ENCODE measurements at places on chromosomes 7 and 10.

DNA sequence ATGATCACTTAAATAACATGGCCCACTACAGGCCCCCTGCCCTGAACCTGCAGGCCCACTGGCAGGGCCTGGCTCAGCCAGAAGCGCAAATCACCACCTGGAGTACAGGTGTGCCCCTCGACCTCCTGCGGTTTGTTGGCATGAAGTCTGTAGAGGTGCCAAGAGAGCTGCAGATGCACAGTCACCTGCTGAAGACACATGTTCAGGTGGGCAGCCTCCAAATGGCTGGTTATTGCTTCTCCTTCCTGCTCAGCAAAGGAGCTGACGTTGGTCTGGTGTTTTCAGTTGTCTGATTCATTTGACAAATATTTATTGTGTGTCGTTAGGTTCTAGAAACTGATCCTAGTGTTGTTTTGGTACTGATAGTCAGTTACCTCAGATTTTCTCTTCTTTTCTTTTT is 29.0 kb downstream of the DHTKD1 start:
- DNase-seq = no peak

DNA sequence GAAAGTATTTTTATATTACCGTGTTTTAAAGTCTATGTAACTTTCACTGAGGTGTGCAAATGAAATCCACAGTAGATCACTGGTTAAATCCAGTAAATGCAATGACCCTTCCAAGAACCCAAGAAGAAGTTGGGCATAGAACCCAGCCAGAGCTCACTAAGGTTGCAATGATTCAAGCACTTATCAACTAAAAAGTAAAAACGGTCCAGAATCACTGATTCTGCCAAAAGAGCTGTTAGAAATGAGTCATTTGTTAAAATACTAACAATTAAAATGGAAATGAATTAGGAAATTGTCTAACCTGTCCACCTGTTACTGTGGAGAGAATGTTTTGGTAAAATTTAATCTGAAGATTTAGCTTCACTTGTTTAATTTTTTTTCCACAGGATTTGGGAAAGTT is 74.4 kb downstream of the ANK3 start:
- DNase-seq = no peak

DNA sequence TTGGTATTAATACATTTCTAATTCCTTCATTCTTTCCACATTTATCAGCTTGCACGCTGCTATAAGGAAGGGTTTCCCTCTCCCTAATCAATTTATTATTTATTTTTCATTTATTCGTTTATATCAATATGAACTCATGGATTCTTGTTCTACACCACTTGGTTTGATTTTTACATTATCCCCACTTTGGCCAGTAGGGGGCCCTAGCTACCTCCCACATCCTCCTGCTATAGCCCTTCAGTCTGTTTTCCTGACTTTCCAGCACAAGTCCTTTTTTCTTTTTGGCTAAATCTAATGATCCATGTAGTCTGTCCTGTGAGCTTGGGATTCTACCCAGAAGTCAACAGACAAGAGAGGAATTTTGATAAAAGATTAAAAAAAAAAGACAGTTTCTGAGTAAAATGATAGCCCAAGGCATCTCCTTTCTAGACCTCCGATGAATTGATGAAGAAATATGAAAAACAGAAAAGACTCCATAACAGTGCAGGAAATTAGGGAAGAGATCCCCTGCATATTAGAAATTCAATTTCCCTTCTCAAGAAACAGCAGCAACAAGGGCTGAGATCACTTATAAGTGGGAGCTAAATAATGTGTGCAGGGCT is 47.7 kb downstream of the LYZL2 start:
- peak; percentile 10 for DNase-seq

DNA sequence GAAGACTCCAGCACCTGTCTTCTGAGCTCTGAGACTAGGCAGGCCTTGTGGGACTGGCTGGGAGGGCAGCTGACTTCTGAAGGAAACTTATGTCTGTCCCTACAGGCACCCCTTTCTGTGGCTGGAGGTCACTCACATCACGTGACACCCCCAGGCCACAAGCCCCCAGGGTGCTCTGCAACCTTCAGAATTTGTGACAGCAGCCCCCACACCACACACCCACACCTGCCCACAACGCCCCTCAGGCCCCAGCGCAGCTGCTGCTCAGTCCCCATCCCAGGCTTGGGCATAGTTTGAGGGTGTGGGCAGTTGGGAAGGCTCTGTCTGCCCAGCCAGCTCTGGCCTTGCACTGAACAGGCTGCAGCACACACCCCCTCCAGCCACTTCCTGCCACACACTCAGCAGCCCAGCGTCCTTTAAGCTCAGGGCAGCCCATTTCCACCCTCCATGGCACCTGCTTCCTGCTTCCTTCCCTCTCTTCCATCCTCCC is 80.0 kb upstream of the UNC5B start:
- DNase-seq = no peak

- no peak for DNase-seq
Observed at GRCh38 chr7:50704844-50705243, 77.9 kb downstream of the GRB10 start.

DNA sequence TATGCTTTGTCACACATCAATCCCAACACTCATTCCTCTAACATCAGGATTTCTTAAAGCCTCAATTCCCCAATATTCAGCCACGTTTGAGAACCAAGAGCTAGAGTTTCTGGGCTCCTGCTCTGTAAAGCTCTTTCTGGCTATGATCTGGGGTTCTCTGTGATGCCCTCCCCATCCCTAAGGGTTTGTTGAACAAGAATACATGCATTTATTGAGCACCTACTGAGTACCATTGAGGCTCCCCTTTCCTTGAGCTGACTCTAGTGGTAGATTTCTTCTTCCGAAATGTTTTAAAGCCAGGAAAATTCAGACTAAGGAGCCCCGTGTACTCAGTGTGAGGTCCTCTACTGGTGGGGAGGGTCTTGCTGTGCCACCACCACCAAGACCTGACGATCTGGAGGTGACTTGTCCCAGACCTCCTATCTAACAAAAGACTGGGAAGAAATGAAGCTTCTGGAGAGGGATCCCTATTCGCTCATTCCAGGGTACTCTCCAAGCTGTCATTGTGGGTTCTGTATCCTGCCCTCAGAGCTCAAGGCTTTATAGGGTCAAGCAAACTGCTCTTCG is 23.1 kb upstream of the SRGN start:
- no peak for DNase-seq

- DNase-seq = no peak
Observed at GRCh38 chr10:5573968-5574641, 49.3 kb downstream of the CALML3 start.

GRCh38 chr10:117201826-117202225 is 4.5 kb downstream of the KCNK18 start:
- DNase-seq = no peak

GRCh38 chr10:92177546-92177945 is 113.3 kb downstream of the CPEB3 start:
- no peak for DNase-seq

GRCh38 chr7:54560198-54560597 is 18.0 kb downstream of the VSTM2A start:
- DNase-seq = no peak

DNA sequence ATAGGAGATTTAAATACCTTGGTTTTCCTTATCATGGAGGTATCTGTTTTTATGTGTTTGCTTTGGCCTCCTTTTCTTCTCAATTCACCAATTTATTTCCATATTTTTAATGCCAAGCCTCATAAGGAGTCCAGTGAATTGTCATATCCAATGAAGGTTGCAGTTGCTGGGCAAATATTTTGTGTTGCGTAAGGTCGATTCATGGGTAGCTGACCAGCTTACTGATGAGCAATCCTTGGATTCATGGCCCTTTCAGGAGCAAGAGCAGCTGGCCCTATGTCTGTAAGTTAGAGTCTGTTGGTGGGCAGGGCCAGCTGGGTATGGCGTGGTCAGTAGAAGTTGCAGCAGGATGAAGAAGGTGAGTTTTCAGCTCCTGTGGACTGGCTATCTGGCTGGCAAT is 182.9 kb downstream of the PFKFB3 start:
- no peak for DNase-seq

- no peak for DNase-seq
Observed at GRCh38 chr7:74483402-74484336, 30.0 kb downstream of the GTF2IRD1 start.

GRCh38 chr10:25174461-25175230 is at the start of gene GPR158:
TSS of gene GPR158 (plus strand) at chr10:25175001. CDS start at chr10:25175421, 420 bp downstream.
- peak; percentile 28 for DNase-seq

DNA sequence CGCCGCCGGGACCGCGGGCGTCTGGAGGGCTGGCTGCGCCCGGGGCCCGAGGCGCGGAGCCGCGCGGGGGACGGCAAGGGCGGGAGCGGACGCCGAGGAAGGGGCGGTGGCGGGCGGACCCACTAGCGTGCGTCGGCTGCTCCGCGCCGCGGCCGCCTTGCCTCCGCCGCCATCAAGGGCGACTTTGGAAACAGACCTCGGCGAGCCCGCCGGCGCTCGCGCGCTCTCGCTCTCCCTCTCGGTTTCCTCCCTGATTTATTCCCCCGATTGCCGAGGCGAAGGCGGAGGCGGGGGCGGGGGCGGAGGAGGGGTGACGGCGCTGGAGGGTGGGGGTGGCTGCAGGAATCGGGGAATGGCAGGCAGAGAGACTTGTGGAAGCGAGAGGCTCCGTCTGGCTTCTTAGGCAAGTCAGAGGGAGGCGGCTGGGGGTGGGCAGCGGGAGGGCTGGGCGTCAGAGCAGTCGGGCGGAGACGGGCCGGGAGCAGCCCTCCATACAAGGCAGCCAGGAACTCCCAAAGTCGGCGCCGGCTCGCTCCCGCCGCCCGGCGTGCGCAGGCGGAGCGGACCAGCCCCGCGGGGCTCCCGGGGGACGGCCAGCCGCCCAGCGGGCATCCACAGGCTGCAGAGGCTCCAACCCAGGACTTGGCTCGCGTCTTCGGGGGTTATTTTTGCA is at the start of gene CACNA2D1:
TSS of gene CACNA2D1 (minus strand) at position 231 of the 673 bp plus-strand sequence.
- DNase-seq = no peak

GRCh38 chr10:126207313-126207771 is 180.9 kb downstream of the ADAM12 start:
- no peak for DNase-seq

- DNase-seq = no peak
Observed at GRCh38 chr10:6702030-6702429, 122.0 kb upstream of the PRKCQ start.

- no peak for DNase-seq
Observed at GRCh38 chr7:77238703-77239136, 39.1 kb upstream of the FGL2 start.

DNA sequence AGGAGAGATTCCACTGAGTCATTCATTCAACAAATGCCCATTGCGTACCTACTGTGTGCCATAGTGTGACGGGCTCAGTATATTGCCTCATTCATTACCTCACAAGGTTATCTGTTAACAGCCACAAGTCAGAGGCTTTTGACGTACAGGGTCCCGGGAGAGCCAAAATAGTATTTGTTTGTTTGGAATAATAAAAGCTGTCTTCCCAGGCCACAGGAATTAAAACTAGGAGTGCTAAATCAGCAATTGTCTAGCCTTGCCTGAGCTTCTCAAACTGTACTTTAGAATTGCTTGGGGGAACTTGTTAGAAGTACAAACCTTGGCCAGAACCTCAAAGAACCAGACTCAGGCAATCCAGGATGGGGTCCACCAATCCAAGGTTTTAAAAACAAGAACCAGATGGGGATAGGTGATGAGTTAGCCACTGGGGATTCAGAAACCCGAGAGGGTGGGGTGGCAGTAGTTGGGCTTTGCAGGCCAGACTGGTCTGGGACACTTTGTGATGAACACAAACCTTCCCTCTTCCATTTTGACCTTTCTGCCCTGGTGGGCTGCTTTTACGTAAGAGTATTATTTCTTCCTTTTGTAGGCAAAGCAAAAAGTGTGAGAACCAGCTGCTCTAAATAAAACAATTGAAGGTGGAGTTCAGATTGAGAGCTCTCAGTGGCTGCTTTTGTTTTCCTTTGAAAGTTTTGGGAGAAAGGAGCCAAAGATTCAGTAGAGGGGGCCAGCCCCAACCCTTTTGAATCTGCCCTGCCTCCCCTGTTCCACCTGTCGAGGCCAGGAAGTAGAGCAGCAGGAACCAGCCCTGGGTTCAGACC is 113.0 kb upstream of the ANLN start:
- no peak for DNase-seq

- no peak for DNase-seq
Observed at GRCh38 chr10:49679480-49679893, at the start of gene C10orf53. TSS of gene C10orf53 (plus strand) at chr10:49679651. CDS start at chr10:49679698, 47 bp downstream.

- DNase-seq = no peak
Observed at GRCh38 chr7:17564678-17565212, 266.3 kb downstream of the AHR start.

DNA sequence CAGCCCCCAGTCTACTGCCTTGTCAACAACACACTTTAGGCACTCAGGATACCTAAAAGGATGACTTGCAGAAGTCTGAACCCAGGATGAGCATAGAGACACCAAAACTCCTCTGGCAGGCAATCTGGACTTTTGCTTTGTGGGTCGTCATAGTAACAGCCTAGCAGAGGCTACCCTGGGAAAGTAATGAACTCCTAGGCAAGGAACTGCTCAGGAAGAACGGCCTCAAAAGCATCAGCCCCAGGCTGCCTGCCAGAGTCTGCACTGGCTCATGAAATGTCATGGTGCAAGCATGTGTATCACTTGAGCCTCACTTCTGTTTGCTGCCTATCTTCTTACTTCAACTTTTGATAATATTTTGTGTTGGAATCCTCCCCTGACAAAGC is 715.1 kb downstream of the GRID1 start:
- no peak for DNase-seq

- no peak for DNase-seq
Observed at GRCh38 chr10:42926843-42927242, 144.2 kb downstream of the BMS1 start.

GRCh38 chr10:17235136-17235535 is 7.1 kb downstream of the VIM start:
- no peak for DNase-seq

- DNase-seq = no peak
Observed at GRCh38 chr10:50325449-50326171, 74.3 kb upstream of the ASAH2 start.

- no peak for DNase-seq
Observed at GRCh38 chr7:75718390-75719031, 20.2 kb downstream of the HIP1 start.

GRCh38 chr10:2618690-2619089 is 448.7 kb upstream of the PFKP start:
- DNase-seq = no peak

DNA sequence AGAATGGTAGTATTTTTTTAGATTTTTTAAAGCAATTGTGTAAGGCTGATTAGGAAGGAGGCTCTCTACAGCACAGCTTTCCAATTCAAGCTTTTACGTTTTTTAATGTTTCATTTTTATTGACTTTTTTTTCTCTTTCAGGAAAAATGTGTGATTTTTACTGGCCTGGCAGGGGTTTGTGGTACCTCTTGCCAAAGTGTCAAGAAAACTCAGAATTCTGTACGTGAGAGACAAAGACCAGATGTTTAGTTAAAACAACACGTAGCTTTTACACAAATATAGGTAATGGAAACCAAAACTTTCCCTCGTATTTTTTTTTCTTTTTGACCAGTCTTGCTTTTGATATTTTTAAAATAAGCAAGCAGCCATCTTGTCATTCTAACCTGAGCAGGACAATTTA is 6.0 kb upstream of the NPVF start:
- DNase-seq = no peak

DNA sequence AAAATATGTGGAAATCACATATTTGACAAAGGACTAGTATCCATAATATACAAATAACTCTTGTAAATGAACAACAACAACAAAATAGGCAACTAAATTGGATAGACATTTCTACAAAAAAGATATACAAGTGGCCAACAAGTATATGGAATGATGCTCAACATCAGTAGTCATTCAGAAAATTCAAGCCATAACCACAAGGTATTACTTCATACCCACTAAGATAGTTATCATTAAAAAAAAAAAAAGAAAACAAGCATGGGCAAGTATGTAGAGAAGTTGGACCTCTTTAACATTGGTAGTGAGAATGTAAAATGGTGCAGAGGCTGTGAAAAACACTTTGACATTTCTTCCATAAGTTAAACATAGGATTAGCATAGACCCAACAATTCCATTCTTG is 80.8 kb downstream of the CYP26A1 start:
- no peak for DNase-seq

- no peak for DNase-seq
Observed at GRCh38 chr10:11036424-11037011, 18.8 kb downstream of the CELF2 start.

Measured in T-helper 1 cell (primary cell).